ENCODE measurements at places on chromosomes 4 and X. TPM values are rescaled to one million over a fixed set of nuclear protein-coding genes. Genes with fewer than 3 reads are reported as not detected.

DNA sequence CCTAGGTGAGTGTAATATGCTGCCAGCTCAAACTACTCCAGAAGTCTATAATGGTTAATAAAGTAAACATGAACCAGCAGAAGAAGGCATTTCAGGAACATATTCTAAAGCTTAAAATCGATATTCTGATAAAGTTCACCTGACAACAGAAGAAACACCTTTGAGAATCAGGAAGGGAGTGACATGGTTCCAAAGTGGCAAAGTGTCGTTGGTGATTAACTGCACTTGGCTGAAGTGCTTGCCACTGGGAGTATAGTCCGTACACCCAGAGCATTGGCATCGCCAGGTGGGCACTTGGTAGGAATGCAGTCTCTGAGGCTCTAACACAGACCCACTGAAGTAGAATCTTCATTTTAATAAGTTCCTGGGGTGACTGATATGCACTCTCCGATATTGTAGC, 76.0 kb upstream of the H2AZ1 start:
- no peak for DNase-seq

- no peak for DNase-seq
These were observed 243.5 kb upstream of the KCNIP4 start for GRCh38 chr4:22192084-22192511.

DNA sequence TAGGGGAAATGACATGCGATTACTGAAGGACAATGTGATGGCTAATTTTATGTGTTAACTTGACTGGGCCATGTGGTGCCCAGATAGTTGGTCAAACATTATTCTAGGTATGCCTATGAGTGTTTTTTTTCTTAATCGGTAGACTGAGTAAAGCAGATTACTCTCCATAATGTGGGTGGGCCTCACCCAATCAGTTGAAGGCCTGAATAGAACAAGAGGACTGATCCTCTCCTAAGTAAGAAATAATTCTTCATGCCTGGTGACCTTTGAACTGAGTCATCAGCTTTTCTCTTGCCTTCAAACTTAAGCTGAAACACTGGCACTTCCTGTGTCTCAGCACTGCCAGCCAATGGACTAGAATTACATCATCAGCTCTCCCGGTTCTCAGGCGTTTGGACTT, 164.0 kb upstream of the FGF13 start:
- no peak for DNase-seq

DNA sequence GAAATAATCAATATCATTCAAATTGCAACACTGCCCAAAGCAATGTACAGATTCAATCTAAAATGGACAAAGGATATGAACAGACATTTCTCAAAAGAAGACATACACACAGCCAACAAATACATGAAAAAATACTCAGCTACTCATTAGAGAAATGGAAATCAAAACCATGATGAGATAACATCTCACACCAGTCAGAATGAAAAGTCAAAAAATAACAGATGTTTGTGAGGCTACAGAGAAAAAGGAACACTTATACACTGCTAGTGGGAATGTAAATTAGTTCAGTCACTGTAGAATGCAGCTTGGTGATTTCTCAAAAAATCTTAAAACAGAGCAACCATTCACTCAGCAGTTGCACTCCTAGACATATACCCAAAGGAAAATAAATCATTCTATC, 205.2 kb downstream of the DKK2 start:
- DNase-seq = no peak

DNA sequence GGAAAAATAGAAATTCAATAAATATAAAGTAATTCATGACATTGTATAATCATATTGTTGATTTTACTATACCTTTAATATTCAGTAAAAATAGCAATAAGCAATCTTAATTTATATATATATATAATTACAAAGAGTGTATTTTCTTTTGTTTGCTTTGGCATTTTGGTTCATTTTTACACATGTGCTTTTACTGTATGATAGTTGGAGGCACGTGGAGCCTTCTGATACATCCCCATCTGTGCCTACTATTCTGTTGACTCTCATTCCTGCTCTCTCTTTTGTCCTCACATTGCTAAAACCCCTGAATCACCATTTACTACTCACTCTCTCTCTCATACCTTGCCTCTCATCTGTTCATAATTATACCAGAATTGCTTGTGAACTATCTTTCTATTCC, 106.4 kb upstream of the NDST4 start:
- no peak for DNase-seq

Gene SSX4
- polyA plus RNA-seq = not detected

Gene USP51
- 0.39 TPM for polyA plus RNA-seq

Gene DGKK
- polyA plus RNA-seq = not detected

DNA sequence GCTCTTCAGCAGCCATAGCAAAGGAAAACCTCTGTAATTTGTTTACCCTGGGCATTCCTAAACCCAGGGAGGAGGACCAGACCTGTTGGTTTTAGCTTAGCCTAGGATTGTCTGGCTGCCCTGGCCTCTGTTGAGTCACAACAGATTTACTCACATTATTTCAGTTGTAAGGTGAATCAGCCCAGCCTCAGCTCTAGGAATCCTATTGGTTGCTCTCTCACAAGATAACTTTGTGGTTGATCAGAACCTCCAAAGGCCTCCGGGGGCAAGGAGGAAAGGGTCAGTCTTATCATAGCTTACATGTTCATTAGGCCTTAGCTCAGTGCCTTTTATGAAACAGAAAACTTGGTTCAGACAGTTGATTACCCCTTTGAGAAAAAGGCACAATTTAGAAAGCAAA, 41.0 kb downstream of the PDK3 start:
- no peak for DNase-seq

- no peak for DNase-seq
These were observed 10.5 kb downstream of the TEX13B start for GRCh38 chrX:107971636-107972035.

Gene ALAS2
- polyA plus RNA-seq = not detected

Gene TFDP3
- polyA plus RNA-seq = not detected

DNA sequence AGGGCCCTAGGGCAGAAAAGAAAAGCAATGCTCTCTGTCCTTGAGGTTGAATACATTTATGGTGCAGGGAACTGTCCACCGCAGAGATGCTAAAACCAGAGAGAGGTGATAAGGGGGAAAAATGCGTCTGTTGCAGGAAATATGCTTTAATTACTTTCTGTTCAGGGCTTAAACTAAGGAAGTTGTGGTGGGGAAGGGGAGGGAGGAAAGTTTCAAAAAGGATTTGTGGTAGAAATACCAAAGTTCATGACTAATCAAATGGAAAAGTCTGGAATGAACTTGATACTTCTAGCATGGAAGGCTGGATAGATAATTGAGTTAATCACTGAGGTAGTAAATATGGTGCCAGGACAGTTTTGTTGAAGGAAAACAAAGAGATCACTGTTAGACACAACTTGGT, 99.0 kb downstream of the ASB9 start:
- no peak for DNase-seq

DNA sequence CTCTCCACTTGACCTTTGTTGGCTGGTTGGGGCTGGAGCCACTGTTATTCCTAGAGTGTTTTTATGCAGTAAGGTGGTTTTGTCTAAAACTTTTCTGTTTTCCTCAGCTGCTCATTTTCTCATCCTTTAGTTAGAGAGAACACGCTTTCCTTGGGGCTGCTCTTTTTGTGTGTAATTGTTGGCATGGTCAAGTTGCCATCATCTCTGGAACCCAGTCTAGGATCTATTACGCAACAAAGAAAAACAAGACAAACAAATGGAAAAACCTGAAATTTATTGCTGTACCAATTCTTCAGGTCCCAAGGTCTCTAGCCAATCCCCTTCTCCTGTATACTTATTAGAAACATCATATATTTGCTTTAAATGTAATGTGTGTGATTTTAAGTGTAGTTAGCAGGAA, 1436.3 kb upstream of the DIAPH2 start:
- DNase-seq = no peak

Gene TMEM144
- polyA plus RNA-seq = 4.0 TPM

DNA sequence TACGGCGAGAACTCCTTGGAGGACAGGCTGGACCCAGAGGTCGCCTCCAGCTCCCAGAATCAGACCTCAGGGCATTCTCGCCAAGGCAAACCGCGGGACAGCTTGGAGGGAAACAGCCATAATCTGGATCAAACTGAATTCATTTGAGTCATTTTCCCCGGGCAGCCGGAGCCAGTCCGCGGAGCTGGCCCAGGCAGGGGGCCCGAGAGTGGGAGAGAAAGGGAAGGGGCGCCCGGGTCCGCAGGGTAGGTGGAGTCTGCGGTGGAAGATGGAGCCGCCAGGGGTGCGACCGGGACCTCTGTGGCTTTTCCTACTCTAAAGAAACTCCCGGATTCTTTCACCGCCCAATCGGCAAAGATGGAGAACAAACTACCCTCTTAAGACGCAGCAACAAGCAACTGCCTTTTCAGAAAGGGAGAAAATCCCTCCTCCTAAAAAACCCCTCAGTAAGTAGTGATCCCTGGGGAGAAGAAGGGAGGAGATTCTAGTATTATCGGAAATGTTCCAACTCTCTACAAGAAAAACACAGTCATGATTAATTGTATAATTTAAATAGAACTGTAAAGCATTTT, 5.2 kb downstream of the NKX3-2 start:
- DNase-seq = no peak

GRCh38 chrX:140733766-140734342, 24.3 kb downstream of the LINC00632 start:
- no peak for DNase-seq

Gene SPATA4
- 0.13 TPM for polyA plus RNA-seq

DNA sequence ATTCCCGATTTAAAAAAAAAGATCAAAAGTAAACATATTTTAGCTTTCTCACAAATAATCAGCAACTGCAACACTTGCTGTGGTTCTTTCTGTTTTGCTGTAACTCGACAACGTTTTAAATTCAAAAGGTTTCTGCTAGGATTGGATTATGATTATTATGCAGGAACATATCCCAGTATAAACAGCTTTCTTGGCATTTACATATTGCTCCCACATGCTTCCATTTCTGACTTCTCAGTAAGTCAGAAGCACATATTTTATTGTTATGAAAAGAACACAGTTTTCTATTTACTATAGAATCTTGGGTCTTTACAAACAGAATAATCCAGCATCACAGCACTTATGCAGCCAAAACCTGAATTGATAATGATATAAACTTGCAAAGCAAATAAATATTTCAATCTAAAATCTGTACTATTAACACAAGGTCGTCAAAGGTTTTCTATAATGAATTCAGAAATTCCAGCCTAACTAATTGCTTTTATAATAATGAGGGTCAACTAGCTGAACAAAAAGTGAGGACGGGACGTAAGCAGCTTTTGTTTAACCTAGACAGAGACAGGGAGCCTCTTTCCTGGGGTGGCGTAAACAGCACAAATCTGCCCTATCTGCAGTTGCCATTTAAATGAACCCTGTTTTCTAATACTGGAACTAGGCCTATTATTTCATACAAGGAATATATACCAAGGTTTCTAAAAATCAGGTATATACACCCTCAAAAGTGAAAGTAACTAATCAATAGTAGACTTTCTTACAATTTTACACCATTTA, 9.8 kb upstream of the PCDH18 start:
- DNase-seq = no peak

- no peak for DNase-seq
These were observed 715.4 kb downstream of the GRXCR1 start for GRCh38 chr4:43607827-43608461.

- DNase-seq = no peak
These were observed 33.2 kb upstream of the LDB2 start for GRCh38 chr4:16931339-16932305.

- DNase-seq = no peak
These were observed 331.8 kb upstream of the TENM3 start for GRCh38 chr4:181911420-181911819.

All from keratinocyte (primary cell).